GM12864 (cell line): ENCODE measurements at places on chromosomes 5 and 9.

DNA sequence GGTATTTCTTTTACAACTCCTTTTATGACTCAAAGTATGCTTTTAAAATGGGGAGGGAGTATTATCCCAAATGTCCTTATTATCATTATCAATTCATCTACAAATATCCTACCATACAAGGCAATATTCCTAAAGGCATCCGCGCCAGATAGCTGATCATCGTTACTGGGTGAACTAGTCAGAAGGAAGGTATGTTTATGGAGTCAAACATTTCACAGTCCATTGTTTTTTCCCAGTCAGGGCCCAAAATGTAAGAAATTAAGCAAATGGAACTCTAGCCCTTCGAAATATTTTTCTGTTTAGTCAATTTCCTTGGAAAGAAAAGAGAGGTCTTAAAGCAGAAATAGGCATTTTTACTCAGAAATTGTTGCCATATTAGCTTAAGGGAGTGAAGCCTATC is 188.5 kb upstream of the CCNG1 start:
- DNase-seq = no peak

DNA sequence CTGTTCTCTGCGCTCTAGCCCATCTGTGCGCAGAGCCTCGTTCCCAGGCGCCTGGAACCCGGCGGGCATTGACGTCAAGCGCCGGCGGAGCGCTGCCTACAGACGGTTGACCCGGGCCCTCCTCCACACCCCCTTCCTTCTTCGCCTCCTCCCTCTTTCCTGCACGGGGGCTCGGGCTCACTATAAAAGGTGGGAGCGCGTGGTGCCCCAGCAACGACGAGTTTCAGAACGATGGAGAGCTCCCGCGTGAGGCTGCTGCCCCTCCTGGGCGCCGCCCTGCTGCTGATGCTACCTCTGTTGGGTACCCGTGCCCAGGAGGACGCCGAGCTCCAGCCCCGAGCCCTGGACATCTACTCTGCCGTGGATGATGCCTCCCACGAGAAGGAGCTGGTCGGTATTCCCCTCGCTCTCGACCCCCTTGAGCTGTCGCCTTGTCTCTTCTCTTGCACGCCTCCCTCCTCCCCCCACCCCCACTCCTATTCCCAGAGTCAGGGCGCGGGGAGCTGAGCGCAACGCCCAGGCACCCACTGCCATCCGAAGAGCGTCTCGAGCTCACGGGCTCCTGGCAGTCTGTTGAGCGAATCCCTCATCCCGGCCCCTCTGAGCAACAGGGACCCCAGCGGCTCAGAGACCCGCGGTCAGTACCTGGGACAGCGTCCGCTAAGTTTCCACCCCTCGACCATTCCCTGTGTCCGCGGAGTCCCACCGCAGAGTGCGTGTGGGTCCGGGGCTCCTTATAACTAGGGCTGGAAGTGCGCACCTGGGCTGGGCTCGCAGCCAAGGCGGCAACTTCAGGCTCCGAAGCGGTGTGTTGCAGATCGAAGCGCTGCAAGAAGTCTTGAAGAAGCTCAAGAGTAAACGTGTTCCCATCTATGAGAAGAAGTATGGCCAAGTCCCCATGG is at the start of gene CARTPT:
CARTPT (plus strand) TSS at position 213 of the 902 bp plus-strand sequence; CDS start at position 232, 19 bp downstream.
- DNase-seq = no peak

DNA sequence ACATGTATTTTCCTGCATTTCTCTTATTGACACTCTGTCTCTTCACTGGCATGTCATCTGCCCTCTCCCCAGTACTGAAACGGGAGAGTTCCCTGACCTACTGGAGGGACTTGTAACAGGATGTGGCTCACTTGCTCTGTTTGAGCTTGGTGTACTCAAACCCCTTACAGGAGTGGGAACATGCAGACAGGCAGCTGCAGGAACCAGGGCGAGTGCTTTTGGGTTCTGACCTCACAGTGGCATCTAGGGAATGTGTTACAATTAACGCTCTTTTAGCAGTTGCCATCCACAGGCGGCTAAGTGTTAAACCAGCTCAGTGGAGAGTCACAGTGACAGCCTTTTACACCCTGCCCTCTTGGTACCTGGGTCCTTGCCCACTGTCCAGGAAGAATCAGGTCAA is 300.3 kb upstream of the GRAMD2B start:
- no peak for DNase-seq

- no peak for DNase-seq
Observed at GRCh38 chr9:132152231-132152630, 9.6 kb upstream of the NTNG2 start.

DNA sequence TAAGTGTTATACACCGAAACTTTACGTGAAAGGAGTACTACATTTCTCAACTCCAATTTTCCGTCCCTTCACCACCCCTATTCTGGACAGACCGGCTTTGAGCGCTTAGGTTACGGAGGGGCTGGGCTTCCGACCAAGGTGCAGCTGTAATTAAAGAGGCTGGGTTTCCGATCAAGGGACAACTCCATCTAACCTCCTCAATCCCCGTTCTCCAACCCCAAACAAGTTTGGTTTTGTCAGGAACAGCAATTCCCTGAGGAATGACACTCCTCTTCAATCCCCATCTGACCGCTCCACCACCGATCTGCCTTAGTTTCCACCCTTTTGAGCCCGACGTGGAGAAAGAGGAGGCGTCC is 577 bp downstream of the TUT7 start:
- no peak for DNase-seq

DNA sequence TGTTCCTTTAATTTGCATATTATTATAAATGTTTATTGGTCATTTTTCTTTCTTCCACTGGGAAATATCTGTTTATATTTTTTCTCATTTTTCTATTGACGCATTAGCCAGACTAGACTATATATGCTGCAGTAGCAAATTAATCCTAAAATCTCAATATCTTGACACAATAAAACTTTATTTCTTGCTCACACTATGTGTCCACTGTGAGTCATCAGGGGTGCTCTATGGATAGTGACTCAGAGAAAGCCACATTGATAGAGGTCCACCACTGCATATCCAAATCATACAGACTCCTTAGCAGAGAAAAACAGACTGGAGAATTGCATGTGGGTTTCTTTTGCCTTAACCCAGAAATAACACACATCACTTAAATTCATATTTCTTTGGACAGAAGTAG is 20.8 kb downstream of the OR1L3 start:
- DNase-seq = no peak

- no peak for DNase-seq
Observed at GRCh38 chr5:132439521-132440089, 51.0 kb downstream of the IRF1 start.

GRCh38 chr9:98104445-98104881 is 14.6 kb downstream of the TRIM14 start:
- no peak for DNase-seq

GRCh38 chr9:131714821-131715220 is 25.1 kb downstream of the RAPGEF1 start:
- no peak for DNase-seq

- DNase-seq = no peak
Observed at GRCh38 chr9:87073692-87074091, 126.4 kb upstream of the GAS1 start.

DNA sequence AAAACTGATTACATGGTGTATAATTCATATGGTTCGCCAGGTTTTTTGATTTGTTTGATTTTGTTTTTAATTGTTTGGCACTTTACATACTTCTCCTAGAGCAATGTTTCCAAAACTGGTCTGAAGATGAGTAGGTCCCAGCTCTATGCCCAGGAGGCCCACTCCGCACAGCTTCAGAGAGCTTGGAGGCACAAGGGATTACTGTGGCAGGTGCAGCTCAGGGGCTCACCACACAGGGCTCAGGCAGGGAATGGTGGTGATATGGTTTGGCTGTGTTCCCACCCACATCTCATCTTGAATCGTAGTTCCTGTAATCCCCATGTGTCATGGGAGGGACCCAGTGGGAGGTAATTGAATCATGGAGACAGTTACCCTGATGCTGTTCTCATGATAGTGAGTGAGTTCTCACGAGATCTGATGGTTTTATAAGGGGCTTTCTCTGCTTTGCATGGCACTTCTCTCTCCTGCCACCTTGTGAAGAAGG is 296.6 kb downstream of the MED10 start:
- no peak for DNase-seq

GRCh38 chr5:83375049-83375745 is 96.3 kb upstream of the VCAN start:
- no peak for DNase-seq

- no peak for DNase-seq
Observed at GRCh38 chr9:6428940-6429889, 16.2 kb downstream of the UHRF2 start.

- DNase-seq = no peak
Observed at GRCh38 chr5:73438645-73439470, 9.7 kb downstream of the FOXD1 start.

- DNase-seq = no peak
Observed at GRCh38 chr5:160773646-160774410, 78.2 kb downstream of the ATP10B start.

GRCh38 chr5:179400020-179400419 is 54.8 kb upstream of the ADAMTS2 start:
- DNase-seq = no peak

DNA sequence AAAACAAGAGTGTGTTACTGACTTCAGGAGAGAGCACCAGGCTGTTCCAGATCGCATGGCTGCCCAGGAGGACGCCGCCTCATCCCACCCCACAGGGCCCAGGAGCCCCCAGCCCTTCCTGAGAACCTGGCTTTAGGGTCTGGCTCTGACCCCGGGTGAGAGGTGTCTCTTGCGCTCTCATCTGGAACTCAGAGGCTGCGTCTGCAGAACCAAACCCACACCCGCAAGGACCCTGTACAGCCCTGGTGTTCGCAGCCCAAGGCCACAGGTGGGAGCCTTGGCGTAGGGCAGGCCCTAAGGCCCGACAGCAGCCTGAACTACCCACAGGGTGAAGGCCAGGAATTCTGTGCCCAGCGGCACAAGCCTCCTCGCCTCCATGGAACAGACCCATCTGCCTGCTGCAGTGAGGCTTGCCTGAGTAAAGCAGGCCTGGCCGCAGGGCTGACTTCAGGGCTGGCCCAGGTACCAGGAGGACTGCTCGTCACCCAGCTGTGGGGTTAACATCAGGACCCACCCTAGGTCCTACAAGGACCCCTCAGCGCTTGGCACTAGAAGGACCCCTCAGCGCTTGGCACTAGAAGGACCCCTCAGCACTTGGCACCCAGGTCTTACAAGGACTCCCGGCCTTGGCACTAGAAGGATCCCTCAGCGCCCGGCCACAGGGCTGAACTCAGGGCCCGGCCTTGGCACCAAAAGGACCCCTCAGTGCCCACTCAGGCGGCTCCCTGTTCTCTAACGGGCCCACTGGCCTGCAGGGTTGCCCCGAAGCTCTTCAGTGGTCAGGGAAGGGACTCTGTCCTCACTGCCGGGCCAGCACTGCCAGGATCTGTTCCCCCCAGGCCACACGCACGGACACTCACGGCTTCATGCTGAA is 48.2 kb downstream of the NKD2 start:
- no peak for DNase-seq

DNA sequence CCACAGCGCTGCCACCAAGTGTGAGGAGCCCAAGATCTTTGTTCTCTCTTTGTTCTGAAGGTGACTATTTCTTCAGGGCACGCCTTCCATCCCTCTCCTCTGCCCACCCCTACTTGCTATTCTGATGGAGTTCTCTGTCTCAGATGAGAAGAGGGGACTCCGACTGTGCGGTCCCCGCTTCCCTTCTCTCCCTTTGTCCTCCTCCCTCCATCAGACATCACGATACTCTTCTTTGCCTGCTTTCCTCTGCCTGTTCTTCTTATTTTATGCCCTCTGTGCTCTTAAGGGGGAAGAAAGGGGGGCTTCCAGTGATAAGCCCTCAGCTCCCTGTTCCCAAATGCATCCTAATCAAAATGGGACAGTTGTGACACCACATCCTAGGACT is 307.8 kb downstream of the RAB3C start:
- DNase-seq = no peak

GRCh38 chr5:72012906-72013305 is 94.4 kb upstream of the MAP1B start:
- DNase-seq = no peak

DNA sequence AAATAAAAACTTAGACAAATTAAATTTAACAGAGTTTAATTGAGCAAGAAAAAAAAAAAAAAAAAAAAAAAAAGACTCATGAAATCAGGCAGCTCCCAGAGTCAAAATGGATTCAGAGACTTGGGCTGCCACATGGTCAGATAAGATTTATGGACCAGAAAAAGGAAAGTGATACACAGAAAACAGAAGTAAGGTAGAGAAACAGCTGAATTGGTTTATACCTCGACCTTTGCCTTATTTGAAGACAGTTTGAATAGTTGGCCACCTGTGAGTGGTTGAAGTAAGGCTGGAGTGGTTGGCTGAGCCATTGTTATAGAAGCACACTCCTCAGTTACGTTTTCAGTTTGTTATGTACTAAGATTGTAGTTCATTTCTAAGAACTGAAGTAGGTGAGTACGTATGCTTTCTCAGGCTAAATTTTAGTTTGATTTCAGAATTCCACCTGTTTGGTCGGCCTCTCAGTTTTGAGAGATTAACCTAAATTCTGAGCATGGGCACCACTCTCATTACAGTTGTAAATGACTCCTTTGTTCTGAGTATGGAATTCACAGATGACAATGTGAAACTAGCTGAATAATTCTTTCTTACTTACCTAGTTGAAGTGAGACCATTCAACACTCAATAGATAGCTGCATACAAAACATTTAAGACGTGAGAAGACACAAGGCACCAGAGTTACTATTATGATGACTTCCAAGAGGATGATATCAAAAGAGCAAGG is 149.0 kb downstream of the AOPEP start:
- DNase-seq = peak; percentile 13

DNA sequence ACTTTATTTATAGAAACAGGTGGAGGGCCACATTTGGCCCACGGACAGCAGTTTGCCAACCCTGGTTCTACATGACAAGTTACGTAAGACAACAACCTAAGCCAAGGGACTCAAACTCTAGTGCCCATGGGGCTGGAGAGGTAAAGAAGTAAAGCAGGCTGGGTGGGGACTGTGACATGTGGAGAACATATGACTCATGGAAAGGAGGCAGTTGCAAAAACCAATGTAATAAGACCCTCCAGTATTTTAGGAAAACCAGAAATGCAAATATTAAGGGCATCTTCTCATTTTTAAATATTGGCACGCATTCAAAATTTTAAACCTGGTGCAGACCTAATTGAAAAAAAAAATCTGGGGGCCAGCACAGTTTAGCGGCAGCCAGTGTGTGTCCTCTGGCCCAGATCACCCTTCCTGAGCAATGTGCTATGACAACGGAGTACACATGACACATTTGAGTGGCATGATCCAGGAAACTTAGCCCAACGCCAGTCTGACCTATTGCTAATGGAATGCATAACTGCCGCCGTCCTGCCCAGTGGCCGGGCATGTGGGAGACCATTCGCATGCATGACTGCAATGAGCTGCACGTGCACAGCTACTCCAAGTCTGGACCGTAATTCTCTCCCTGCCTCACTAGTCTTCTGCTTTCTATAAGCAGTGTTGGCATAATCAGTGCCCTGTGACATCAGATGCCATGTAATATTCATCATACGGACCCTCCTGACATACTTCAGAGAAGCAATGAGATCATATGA is 97.2 kb downstream of the SH3TC2 start:
- no peak for DNase-seq

GRCh38 chr5:89450149-89450538 is 567.2 kb upstream of the MEF2C start:
- DNase-seq = no peak
